ENCODE measurements at places on chromosomes 5 and 9.

DNA sequence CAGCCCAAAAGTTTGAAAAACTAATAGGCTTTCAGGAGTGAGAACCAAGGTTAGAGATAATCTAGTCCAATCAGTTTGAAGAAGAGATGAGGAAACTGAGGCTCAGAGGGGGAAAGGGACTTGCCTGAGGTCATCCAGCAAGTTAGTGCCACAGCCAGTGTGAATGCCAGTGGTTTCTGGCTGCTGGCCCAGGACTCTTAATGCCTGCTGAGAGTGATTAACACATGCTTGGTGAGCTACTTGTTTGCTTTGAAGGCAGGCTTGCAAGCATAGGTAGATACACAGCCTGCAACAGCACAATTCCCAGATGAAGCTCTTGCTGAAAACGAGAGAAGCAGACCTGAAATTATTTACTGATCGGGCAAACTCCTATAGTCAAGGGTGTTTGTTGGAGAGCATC is 591.6 kb upstream of the SGCD start:
- no peak overlapping the region for H3K4me3 ChIP-seq
- H3K36me3 ChIP-seq, result no peaks in the 10 kb centered on the region
- no peaks in the 10 kb centered on the region for H3K4me1 ChIP-seq
- no peak for DNase-seq
- peaks cover 17% of the 10 kb centered on the region for H3K27me3 ChIP-seq

DNA sequence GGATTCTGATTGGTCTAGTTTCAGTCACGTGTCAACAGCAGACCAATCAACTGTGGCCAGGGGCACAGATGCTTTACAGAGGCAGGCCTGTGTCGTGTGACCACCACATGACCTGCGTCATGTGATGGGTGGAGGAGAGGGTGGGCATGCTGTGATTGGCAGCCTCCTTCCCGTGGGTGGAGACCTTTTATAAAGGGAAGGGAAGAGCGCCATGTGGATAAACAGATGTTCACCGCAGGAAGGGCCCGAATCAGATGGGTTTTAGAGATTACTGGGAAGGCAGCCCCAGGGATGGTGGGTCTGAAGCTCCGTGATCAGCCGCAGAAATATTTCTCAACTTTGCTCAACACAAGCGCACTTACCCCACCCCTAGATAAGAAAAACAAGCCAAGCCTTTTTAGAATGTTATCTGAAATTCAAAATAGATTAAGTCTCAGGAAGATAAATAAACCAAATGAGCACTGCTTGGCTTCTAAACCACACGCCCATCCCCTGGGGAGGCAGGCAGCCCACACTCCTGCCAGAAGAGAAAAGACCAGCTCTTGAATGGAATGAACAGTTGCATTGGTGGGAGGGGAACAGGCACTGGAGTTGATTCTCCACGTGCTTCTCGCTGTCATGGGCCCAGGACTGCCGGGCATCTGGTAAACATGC is 43.6 kb downstream of the ROPN1L start:
- H3K4me3 ChIP-seq, result no peak overlapping the region
- H3K27me3 ChIP-seq, result peaks cover 6% of the 10 kb centered on the region
- no peak for DNase-seq
- H3K36me3 ChIP-seq, result no peaks in the 10 kb centered on the region

DNA sequence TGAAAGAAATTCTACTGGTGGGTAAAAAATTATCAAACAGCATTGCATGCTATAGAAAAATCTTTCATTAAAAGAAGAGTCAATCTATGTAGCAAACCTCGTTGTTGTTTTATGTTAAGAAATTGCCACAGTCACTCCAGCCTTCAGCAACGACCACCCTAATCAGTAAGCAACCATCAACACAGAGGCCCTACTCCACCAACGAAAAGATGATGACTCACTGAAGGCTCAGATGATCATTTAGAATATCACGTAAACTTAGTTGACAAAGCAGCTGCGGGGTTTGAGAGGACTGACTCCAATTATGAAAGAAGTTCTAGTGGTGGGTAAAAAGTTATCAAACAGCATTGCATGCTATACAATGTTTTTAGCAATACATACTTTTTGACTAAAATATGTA is 242.6 kb downstream of the DRD1 start:
- no peaks in the 10 kb centered on the region for H3K36me3 ChIP-seq
- no peak for DNase-seq
- H3K4me3 ChIP-seq, result no peak overlapping the region
- H3K27ac ChIP-seq, result no peak overlapping the region
- no peaks in the 10 kb centered on the region for H3K27me3 ChIP-seq

- H3K36me3 ChIP-seq, result peaks cover 2% of the 10 kb centered on the region
- no peak overlapping the region for H3K4me3 ChIP-seq
- H3K27me3 ChIP-seq, result no peaks in the 10 kb centered on the region
- H3K4me1 ChIP-seq, result no peaks in the 10 kb centered on the region
- H3K27ac ChIP-seq, result no peak overlapping the region
- no peak for DNase-seq
Measured at GRCh38 chr9:92518199-92518598, 17.6 kb downstream of the ECM2 start.

GRCh38 chr5:125326150-125326510 is 579.7 kb upstream of the ZNF608 start:
- H3K27ac ChIP-seq, result no peak overlapping the region
- no peaks in the 10 kb centered on the region for H3K36me3 ChIP-seq
- no peak overlapping the region for H3K4me3 ChIP-seq

DNA sequence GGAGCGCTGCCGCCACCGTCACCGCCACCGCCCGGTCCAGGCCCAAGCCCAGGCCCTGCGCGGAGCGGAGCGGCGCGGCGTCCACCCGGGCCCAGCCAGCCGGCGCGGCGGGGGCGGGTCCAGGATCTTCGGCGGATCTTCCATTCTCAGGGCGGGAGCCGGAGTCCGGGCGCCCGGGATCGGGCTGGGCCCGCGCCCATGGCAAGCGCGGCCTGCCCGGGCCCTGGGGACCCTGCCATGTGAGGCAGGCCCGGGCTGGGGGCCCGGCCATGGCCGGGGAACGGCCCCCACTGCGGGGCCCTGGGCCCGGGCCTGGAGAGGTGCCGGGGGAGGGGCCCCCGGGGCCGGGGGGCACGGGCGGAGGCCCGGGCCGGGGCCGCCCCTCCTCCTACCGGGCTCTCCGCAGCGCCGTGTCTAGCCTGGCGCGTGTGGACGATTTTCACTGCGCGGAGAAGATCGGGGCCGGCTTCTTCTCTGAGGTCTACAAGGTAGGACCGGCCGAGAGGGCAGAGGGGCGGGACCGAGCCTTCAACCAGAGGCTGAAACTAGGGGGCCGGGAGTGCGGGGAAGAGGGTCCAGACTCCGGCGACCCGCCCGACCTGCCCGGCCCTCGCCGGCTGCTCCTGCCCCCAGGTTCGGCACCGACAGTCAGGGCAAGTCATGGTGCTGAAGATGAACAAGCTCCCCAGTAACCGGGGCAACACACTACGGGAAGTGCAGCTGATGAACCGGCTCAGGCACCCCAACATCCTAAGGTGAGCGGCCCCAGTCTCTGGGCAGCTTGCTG is 482 bp downstream of the TESK1 start:
- DNase-seq, result peak; percentile 44
- peaks cover 15% of the 10 kb centered on the region for H3K36me3 ChIP-seq
- H3K4me1 ChIP-seq, result peaks cover 35% of the 10 kb centered on the region
- peak overlapping the region; percentile 84 for H3K4me3 ChIP-seq
- H3K27ac ChIP-seq, result peak overlapping the region; percentile 65

DNA sequence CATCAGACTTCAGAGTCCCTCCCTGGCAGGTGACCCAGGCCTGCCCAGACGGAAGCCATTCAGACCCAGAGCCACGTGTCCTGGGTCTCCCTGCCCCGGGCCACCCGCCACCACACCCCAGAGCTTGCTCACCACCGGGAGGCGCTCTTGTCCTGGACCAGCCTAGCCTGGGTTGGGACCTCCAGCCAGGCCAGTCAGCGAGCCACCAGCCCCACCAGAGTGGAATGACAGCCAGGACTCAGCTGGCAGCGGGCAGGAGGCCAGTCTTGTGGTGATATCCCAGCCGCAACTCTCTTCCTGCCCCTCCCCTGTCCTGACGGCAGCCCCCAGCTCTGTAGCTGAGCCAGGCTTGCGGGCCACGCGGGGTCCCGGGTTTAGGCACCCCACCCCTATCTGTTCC is 1.7 kb upstream of the PTGDS start:
- no peak overlapping the region for H3K27ac ChIP-seq
- peaks cover 15% of the 10 kb centered on the region for H3K4me1 ChIP-seq
- peak; percentile 57 for DNase-seq
- H3K27me3 ChIP-seq, result peaks cover 4% of the 10 kb centered on the region
- H3K4me3 ChIP-seq, result peak overlapping the region; percentile 24

DNA sequence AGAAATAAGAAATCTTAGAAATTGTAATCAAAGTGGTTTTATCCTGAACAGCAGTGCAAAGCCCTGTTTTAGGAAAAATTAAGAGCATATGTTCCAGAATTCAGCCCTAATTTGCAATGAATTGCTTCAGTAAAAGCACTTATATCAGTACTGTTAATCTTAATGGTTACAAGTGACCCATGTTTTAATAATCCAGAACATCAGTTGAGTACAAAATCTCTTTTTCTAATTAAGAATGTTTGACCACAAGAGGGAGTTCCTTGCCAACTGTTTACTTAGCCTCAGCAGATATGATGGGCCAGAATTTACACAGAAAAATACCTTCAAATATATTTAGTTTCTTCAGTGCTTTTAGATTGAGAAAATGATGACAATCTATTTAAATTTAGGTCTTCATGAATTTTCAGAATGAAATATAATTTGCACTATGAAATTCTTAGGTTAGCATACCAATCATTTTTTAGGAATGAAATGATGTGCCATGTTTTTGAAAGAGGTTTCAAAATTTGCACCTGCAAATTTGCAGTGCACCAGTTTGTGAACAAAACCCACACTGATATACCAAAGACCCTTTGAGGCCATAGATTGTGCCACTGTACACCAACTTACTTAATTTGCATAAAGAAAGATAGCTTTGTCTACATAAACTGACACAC is 926.3 kb upstream of the ARRDC3 start:
- H3K36me3 ChIP-seq, result no peaks in the 10 kb centered on the region
- H3K27ac ChIP-seq, result no peak overlapping the region
- H3K4me3 ChIP-seq, result no peak overlapping the region
- no peaks in the 10 kb centered on the region for H3K4me1 ChIP-seq

- DNase-seq, result no peak
- no peaks in the 10 kb centered on the region for H3K27me3 ChIP-seq
- H3K27ac ChIP-seq, result no peak overlapping the region
- H3K4me3 ChIP-seq, result no peak overlapping the region
Measured at GRCh38 chr5:16909464-16909863, 26.6 kb downstream of the MYO10 start.

GRCh38 chr9:109471475-109472393 is 26.4 kb downstream of the PTPN3 start:
- no peak overlapping the region for H3K4me3 ChIP-seq
- peaks cover 12% of the 10 kb centered on the region for H3K4me1 ChIP-seq
- DNase-seq, result no peak
- H3K36me3 ChIP-seq, result no peaks in the 10 kb centered on the region
- peaks cover 12% of the 10 kb centered on the region for H3K27me3 ChIP-seq
- H3K27ac ChIP-seq, result no peak overlapping the region

Measured in activated naive CD8-positive, alpha-beta T cell treated with anti-CD3 and anti-CD28 coated beads, Interleukin-2, amount 50 U/mL, for 24 hours (primary cell).